ENCODE measurements at places on chromosomes 11 and 22. TPM values are rescaled to one million over a fixed set of nuclear protein-coding genes. Genes with fewer than 3 reads are reported as not detected.

ZNF280B gene
- total RNA-seq = 14.9 TPM

A4GALT gene
- total RNA-seq = not detected

OTOG gene
- not detected for total RNA-seq

SCGB1D2 gene
- not detected for total RNA-seq

OR2AT4 gene
- 0.73 TPM for total RNA-seq

MMP12 gene
- total RNA-seq = not detected

IGLL1 gene
- not detected for total RNA-seq

RAB39A gene
- total RNA-seq = 0.15 TPM

DDX25 gene
- total RNA-seq = under 0.01 TPM

NXPE2 gene
- total RNA-seq = not detected

MAP6 gene
- 0.33 TPM for total RNA-seq

SLC22A6 gene
- not detected for total RNA-seq

RBMXL2 gene
- not detected for total RNA-seq

HBG2 gene
- not detected for total RNA-seq

MS4A1 gene
- not detected for total RNA-seq

GAS2 gene
- 2.4 TPM for total RNA-seq

ALDH3B1 gene
- 19.3 TPM for total RNA-seq

MRGPRX3 gene
- not detected for total RNA-seq

MIOX gene
- not detected for total RNA-seq

GGTLC3 gene
- total RNA-seq = not detected

CBLIF gene
- not detected for total RNA-seq

FRMD8 gene
- 58.8 TPM for total RNA-seq

KLHL35 gene
- 1.8 TPM for total RNA-seq

CPSF7 gene
- total RNA-seq = 29.6 TPM

TRIM34 gene
- total RNA-seq = 19.3 TPM

SMIM38 gene
- total RNA-seq = 0.34 TPM

C22orf31 gene
- total RNA-seq = not detected

ABTB2 gene
- 6.2 TPM for total RNA-seq

MYO7A gene
- total RNA-seq = 0.31 TPM

IGF2 gene
- total RNA-seq = under 0.01 TPM

CSRP3 gene
- not detected for total RNA-seq

ALX4 gene
- total RNA-seq = not detected

SNX19 gene
- total RNA-seq = 106 TPM

FREY1 gene
- total RNA-seq = 0.93 TPM

LSP1 gene
- total RNA-seq = not detected

MS4A15 gene
- total RNA-seq = not detected

RBFOX2 gene
- total RNA-seq = 76.3 TPM

PANX3 gene
- not detected for total RNA-seq

OR5P2 gene
- not detected for total RNA-seq

PPP1R14B gene
- total RNA-seq = 66.8 TPM

APOBEC3C gene
- 23.0 TPM for total RNA-seq

OR5A2 gene
- not detected for total RNA-seq

PGR gene
- not detected for total RNA-seq

NRGN gene
- total RNA-seq = 1.4 TPM

CCDC15 gene
- total RNA-seq = 3.7 TPM
